Activated naive CD8-positive, alpha-beta T cell treated with anti-CD3 and anti-CD28 coated beads, Interleukin-2, amount 50 U/mL, for 16 hours (primary cell): ENCODE measurements at places on chromosomes 12 and 14.

DNA sequence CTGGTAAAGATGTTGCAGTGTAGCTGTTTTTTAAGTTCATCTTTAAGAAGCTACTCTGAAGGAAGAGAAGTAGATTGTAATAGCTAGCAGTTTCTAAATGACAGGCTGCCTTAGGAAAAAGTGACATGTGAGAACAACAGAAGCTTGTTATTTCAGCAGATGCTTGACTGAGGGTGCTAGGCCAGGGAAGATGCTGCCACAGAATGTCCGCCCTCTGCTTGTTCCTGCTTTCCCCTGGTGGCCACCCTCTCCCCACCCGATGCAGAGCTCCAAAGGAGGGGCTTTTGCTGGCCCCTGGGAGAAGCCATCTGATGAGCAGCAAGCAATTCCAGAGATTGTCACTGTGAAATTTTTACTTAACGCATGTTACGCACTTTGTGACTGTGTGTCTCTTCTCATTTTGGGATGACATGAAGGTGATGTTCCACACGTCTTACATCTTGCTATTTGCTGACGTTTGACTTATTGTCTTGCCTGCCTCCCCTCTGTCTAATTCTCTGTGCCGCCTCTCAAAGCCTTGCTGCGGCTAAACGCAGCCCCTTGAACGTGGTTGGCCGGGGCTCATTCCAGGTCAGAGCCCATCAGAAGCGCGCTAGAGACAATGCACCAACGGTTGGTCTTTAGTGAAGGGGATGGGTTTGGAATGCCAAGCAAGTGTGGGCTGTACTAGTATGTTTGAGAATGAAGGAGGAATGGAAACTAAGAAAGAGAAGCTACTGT lies 44.8 kb downstream of the WDR20 start:
- DNase-seq = no peak

DNA sequence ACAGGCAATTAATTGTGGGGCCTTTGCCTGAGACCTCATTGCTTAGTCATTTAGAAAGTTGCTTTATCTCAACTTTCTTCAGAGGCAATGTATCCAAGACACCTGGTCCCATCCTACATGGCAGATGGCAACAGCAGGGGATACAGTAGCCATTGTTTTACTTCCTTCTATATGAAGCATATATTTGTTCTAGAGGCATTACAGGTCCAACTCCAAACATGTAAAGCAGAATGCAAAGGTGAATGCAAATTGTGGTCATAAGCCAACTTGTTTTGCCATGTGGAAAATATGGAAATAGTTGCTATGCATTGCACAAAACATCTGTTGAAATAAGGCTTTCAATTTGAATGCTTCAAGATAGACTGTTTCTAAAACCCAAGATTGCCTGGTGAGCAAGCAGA lies 109.8 kb upstream of the BCAT1 start:
- no peak for DNase-seq

- DNase-seq = no peak
Measured at GRCh38 chr12:14691560-14691959, 4.8 kb downstream of the GUCY2C start.

DNA sequence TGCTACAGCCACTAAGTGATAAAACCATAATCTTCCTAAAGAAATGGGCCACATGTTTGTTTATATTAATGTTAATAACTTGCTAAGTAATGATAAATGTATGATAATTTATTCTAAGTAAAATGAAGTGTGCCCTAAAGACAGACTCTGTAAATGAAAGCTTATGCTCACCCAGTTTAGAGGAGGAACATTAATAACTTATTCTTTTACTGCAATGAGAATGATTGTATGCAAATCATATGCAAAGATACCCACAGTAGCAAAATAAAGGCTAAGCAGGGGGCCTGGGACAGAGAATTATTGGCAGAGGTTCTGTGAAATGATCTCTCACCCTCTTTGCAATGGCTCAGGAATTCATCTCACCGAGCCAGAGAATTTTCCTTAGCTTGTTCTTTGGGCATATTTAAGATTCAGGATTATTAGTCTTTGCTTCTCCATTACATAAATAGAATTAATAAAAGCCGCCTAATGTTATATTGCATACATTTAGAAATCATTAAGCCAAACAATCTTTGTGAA lies 75.9 kb downstream of the TMEM132D start:
- DNase-seq = no peak

GRCh38 chr12:8493084-8493483 lies 20.2 kb upstream of the CLEC4D start:
- DNase-seq = no peak

DNA sequence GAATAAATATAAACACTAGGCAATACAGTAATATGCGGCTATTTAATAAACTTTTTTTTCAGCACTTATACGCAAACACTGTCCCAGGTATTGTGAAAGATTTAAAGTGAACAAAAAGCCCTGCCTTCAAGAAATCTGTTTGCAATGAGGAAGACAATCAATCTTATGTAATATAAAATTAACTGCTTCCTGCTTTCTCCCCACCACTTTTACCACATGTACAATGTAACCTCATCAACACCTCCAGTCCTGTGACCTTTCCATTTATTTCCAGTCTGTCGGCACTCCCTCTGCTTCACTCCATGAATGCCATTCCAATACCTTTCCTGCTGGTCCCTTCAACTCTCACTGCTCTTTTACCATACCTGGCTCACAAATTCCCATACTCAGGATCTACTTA lies 10.5 kb downstream of the SNX6 start:
- no peak for DNase-seq

- no peak for DNase-seq
Measured at GRCh38 chr12:49651855-49652254, 28.5 kb downstream of the PRPF40B start.

GRCh38 chr12:65755596-65755978 lies 68.7 kb upstream of the HMGA2 start:
- no peak for DNase-seq

DNA sequence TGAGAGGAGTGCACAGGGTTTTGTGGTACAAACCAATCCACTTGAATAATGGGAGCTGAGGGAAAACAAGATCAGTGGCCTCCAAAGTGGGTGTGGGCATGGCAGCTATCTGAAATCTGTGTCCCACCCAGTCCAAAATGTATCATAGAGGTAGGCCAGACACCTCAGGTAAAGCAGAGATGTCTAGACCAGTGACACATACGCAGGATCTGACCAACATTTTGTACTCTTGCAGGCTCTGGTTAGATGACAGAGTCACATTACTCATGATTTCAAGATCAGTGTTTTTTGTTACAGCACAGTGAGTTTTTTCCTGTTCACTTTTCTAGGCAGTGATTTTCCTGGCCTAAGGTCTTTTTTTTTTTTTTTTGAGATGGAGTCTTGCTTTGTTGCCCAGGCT lies 211.8 kb downstream of the PCNX1 start:
- DNase-seq = no peak

DNA sequence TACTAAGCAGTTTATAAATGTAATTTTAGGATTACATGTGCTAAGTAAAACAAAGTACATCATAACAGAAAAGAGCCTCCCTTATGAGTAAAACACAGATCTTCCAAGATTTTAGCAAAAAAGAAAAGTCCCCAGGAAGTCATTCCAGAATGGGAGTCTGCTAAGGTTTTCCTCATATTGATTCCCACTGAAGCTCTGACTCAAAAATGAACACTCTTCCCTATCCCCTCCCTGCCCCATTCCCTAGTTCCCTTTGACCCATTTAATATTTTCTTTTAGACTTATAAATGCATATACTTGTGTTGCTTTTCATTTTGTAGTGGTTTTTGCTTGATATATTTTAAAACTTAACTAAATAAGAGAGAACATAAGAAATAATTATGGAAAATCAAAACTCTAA lies 40.1 kb downstream of the PTGER2 start:
- DNase-seq = no peak

- no peak for DNase-seq
Measured at GRCh38 chr14:104724407-104724980, 465 bp downstream of the ADSS1 start.

DNA sequence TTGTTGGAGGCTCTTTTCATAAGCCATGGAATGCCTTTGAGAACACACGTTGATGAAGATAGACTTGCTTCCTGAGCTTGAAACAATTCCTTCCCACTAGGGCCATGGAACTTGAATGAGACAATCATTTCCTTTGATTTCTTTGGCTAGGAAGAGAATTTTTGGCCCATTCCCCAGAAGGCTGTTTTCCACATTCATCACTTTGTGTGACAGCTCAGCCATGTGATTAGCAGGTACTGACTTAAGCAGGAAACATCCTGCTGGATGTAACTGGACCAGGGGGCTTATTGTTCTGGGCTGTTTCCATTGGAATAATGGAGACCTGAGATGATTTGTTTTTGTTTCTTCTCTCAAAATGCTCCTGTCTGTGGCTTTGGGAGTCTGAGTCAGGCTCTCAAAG lies 469.8 kb upstream of the SEL1L start:
- DNase-seq = no peak

GRCh38 chr12:12663644-12664294 lies 32.2 kb downstream of the GPR19 start:
- no peak for DNase-seq

GRCh38 chr12:34301251-34302130 lies 279.2 kb downstream of the ALG10 start:
- no peak for DNase-seq

DNA sequence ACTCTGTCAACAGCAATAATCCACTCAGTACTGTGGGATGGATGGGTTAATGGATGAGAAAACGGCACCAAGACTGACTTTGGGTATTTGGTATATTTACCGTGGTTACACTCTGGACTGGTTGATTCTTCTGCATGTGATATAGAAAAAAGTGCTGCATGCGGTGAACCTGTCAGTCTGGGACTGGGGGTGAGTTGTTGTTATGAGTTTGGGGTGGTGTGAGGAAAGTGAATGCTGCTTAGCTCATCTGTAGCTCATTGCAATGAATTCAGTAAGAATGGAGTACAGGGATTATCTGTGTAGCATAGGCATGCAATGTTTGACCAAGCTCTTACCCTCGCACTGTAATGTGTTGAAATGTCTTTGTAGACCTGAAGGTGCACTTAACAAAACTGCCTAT lies 6.0 kb downstream of the KCNA1 start:
- DNase-seq = no peak

DNA sequence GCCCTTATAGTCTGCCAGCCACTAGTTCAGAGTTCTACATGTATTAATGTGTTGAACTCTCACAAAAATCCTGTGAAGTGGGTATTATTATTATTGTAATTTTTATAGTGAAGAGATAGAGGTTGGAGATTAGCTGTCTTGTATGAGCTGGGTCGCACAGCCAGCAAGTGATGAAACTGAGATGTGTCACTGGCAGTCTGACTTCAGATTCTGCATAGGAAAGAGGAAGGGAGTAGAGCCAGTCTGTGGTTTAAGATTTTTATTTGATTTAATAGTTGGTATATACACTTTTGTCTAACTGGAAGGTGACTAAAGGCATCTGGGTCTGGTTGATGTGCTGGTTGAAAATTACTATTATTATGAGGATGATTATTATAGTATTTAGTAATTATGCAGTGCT lies 5.8 kb upstream of the FRS2 start:
- DNase-seq = no peak

- DNase-seq = no peak
Measured at GRCh38 chr12:3597526-3598210, 106.7 kb downstream of the PRMT8 start.

- no peak for DNase-seq
Measured at GRCh38 chr12:20798554-20798953, 12.0 kb upstream of the SLCO1B3 start.

- DNase-seq = no peak
Measured at GRCh38 chr12:6818222-6818621, 3.4 kb upstream of the GPR162 start.

GRCh38 chr12:103686026-103686425 lies 99.0 kb downstream of the STAB2 start:
- DNase-seq = no peak

- DNase-seq = no peak
Measured at GRCh38 chr14:84998216-84998615, 531.7 kb upstream of the FLRT2 start.

- no peak for DNase-seq
Measured at GRCh38 chr12:4434706-4435425, 10.7 kb downstream of the FGF6 start.

DNA sequence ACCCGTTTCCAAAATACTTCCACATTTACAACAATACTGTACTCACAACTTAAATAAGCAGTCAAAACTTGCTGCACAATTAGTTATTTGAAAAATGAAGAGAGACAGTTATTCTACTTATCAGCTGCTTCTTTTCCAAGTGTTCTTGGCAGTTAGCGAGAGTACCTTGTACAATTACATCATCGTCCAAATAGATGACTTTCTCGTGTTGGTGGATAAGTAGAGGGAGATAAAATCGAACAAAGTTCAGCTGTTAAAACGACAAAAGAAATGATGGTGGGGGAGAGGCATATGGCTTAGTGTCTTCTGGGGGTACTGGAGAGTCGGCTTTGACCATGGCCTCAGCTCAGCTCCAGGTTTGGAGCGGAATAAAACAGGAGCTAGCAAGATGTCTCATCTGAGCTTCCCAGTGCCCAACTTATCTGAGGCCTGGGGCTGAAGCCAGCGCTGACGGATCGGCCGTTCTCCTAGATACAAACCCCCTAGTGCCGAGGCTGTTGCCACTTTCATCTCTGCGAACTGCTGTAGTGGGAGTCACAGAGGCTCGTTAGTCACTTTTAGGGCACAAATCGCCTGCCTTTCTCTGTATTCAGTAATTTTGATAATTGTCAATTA lies 31.7 kb downstream of the TDG start:
- DNase-seq = no peak

GRCh38 chr14:60599727-60600126 lies 49.5 kb downstream of the SIX1 start:
- no peak for DNase-seq

DNA sequence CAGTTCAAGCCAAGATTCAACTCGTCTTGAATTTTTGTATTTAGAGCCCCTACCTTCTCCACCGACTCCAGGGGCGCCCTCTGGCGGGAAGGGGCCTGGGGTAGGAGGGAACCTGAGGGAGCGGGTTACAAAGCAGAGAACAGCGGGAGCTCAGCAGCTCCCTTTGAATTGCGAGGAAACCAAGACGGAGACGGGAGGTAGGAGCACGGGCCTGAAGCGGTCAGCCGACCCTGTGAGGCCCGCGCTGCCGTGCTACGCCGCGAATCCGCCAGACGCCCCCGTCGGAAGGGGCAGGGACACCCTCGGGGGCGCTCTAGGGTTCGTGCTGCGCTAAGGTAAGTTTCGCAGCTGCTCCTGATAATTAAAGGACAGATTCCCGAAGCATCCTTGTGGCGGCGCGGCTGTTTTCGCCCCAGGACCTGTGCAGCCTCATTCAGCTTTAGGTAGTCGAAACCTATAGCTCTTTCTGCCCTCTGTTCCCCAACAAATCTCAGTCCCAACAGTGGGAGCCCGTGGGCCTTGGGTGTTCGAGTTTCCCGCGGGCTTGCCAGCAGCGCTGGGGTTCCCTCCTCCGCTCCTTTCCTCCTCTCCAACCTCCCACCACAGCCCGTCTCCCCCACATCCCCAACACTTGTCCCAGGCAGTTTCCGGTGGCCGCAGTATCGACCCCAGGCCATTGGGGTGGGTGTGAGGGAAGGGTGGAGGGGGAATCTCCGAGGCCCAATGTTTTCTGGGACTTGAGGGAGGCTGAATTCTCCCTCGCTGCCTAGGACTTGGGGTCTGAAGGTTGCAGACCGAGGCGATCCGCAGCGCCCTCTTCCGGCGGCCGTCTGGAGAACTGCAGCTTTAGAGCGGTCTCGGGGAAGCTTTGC lies 5.1 kb upstream of the NKX2-1 start:
- no peak for DNase-seq
